Mesothelial cell of epicardium (in vitro differentiated cells): ENCODE measurements at places on chromosomes 16 and 17. TPM values are rescaled to one million over a fixed set of nuclear protein-coding genes. Genes with fewer than 3 reads are reported as not detected.

- no peak for DNase-seq
These were observed 4.8 kb upstream of the LASP1NB start for GRCh38 chr17:38920374-38921291.

DNA sequence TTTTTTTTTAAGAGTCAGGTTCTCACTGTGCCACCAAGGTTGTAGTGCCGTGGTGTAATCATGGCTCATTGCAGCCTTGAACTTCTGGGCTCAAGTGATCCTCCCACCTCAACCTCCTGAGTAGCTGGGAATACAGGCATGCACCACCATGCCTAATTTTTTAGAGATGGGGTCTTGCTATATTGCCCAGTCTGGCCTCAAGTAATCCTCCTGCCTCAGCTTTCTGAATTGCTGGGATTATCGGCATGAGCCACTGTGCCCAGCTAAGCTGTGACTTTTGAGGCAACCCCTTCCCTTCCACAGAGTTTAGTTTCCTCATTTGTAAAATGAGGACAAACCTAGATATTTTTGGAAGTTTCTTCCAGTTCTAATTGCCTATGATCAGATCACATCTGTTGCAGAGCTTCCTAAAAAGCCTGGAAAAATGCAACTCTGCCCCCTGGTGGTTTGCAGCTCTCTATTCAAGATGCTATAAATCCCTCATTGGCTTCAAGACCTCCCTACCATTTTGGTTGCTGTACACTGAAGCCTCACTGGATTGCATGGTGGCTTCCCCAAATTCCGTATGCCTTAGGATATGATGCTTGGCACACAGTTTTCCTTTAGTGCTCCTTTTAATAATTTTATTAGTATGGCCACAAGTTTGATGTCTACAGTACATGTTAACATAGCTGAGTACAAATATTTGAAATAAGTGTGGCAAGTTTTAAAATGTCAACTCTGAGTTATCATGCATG is 19.3 kb downstream of the GDE1 start:
- peak; percentile 78 for DNase-seq

Gene LGALS9B
- total RNA-seq, result not detected in 3 replicates

Gene EPX
- total RNA-seq, result not detected in 3 replicates

DNA sequence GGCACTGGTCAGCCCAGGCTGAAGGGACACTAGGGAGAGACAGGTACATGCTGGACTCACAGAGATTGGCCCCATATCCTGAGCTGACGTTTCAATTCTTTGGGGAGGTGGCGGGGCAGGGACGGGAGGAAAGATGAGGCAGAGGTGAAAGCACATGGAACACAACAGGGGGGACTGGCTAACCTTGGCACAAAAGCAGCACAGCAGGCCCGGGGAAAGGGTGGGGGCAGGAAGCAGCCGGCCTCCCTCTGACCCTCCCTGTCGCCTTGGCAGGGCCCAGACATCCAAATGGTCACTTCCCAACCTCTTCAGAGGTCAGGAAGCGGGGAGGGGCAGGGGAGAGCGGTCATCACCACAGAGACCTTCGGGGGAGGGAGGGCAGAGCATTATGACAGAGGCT is 6.6 kb downstream of the VAT1 start:
- no peak for DNase-seq

Gene KRT20
- not detected in 3 replicates for total RNA-seq

Gene IRF8
- total RNA-seq, result 5.8 to 7.8 TPM (median 5.8 TPM) in 3 replicates

GRCh38 chr17:15181816-15182215 is 83.3 kb downstream of the PMP22 start:
- no peak for DNase-seq

GRCh38 chr16:84853534-84853933 is 33.7 kb downstream of the CRISPLD2 start:
- DNase-seq, result no peak

Gene SLFN14
- total RNA-seq, result not detected in 3 replicates

- no peak for DNase-seq
These were observed 2.7 kb upstream of the KCNJ18 start for GRCh38 chr17:21689604-21690003.

Gene DNAI2
- total RNA-seq, result 0.18 TPM in 1 of 3 replicates, not detected in the others

- no peak for DNase-seq
These were observed 1.7 kb upstream of the MNT start for GRCh38 chr17:2402544-2402943.

Gene PRAC1
- 14.0 to 16.8 TPM (median 15.2 TPM) in 3 replicates for total RNA-seq

Gene RARA
- 74.0 to 80.8 TPM (median 79.6 TPM) in 3 replicates for total RNA-seq

Gene GRB7
- 44.6 to 53.3 TPM (median 46.4 TPM) in 3 replicates for total RNA-seq

Gene NLGN2
- 88.0 to 97.5 TPM (median 90.8 TPM) in 3 replicates for total RNA-seq

DNA sequence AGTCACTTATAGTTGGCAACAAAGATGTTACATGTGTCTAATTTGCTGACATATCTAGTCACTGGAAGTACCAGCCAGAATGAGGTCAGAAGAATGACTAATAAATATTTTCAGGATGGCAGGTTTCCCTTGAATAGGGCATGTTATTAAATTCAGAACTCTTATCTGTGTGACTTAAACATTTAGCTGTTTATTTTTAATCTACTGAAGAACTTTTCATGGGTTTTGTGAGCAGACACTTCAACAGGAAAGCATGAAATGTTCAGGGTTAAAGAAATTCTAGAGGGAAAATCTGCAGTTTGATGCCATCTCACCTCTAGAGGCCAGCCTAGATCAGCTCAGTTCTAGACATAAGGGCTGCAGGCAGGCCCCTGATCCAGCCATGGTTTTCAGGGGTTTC is 13.2 kb downstream of the JPT2 start:
- no peak for DNase-seq

DNA sequence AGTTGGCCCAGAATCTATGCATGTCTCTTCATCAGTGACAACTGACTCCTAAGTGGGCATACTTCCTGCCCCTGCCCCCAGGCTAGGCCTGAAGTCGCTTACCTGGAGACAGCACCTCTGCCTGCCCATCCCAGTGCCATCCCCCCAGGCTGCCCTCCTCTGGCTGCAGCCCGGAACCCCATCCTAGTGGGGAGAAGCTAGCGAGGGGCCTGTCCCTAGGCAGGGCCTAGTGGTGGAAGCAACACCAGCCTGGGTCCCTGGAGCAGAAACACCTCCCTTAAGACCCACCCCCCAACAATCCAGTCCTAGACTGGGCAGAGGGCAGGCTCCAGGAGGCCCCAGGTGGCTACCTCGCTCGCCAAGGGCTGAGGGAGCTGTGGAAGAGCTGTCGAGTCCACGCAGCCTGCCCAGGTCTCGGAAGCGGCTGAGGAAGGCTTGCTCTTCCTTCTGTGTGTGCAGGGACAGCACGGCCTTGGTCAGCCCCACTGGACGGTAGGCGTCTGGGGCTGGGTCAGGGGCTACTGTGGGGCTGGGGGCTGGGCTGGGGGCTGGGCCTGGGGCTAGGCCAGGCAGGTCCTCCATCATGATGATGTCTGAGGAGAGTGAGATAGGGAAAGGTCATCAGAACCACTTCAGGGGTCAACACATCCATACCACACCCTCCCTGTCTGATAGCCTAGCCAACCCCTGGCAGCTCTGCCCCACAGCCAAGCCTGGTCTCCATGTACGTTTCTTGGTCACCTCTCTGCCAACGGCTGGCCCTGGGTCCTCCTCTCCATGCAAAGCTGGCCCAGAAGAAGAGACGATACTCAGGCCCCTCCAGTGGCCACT is 7.6 kb downstream of the PER1 start:
- DNase-seq, result no peak

DNA sequence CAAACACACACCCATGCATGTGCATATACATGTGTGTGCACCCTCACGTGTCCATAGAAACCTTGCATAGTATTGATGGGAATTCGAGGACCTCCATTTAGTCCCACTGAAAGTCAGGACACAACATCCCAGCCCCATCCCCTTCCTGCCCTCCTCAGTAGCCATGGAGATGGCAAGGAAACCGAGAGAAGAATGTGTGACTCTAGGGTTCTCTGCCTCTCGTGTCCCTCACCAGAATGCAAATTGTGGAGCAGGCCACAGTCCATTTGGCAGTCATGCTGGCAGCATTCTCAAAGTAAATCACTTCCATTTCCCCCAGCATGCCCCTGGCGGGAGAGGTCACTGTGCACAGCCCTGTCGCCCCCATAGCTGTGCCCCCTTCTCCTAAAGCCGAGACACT is 141.1 kb downstream of the MSI2 start:
- no peak for DNase-seq

DNA sequence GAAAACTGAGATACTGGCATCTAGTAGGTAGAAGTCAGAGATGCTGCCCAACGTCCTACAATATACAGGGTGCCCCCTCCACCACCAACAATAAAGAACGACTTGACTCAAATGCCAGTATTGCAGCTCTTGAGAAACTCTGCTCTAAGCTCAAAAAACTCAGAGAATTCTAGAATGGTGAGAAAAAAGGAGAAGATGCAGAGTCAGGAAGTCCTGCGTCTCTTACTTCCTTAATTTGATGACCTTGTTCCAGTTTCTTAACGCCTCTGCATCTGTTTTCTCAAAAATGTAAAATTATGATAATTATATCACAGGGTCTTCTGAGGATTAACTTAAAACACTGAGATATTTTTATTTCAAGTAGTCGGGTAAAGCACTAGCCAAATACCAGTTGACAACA is 1.7 kb upstream of the HSBP1 start:
- DNase-seq, result no peak

- DNase-seq, result no peak
These were observed 67.3 kb downstream of the SCNN1B start for GRCh38 chr16:23369416-23369815.

Gene CACNG3
- 0.09 TPM in 1 of 3 replicates, not detected in the others for total RNA-seq

DNA sequence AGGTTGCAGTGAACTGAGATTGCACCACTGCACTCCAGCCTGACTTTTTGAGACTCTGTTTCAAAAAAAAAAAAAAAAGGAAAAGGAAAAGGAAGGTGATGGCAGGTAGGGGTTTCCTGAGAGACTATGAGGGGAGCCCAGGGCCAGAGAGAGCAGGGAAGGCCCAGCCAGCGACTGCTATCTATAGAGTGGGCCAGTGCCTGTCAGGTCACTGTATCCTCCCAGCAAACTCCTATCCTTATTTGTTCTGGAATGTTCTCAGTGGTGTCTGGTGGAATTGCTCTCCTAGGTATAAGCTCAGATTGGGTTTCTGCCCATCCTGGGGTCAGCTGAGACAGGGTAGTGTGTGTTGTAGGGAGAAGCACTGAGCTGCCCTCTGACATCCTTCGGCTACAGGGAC is 14.9 kb upstream of the TMEM11 start:
- DNase-seq, result no peak

Gene TRPV3
- 3.4 to 4.0 TPM (median 3.6 TPM) in 3 replicates for total RNA-seq

DNA sequence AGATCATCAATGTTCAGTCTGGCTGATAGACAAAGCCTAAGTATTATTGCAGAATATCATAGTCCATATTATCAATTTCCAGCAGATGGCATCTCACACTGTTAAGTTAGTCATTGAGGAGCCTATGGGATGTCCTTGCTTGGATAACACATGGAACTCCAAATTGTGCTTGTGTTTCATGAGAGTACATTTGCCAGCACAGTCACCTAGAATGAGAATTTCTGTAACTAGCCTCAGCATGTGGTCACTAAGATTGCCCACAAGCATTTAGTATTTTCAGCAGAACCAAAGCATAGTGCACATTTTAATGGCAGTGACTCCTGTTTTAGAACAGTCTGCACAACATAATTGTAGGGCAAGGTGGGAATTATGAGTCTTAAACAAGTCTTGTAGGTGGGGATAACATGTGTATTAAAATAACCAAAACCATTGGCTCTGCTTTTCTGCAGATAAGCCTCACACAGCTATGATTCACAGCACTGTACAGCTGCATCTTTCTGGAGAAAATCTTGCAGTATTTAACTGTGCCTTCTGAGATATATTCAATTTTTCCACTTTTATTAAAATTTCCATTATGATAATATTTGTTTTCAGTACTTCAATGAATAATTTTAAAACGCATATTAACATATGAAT is 882.8 kb upstream of the SOX9 start:
- DNase-seq, result no peak

Gene SLC35B1
- total RNA-seq, result 67.7 to 69.2 TPM (median 69.2 TPM) in 3 replicates

Gene SOCS1
- total RNA-seq, result 11.2 to 12.3 TPM (median 11.7 TPM) in 3 replicates

- no peak for DNase-seq
These were observed 16.2 kb downstream of the CA4 start for GRCh38 chr17:60165971-60166370.

DNA sequence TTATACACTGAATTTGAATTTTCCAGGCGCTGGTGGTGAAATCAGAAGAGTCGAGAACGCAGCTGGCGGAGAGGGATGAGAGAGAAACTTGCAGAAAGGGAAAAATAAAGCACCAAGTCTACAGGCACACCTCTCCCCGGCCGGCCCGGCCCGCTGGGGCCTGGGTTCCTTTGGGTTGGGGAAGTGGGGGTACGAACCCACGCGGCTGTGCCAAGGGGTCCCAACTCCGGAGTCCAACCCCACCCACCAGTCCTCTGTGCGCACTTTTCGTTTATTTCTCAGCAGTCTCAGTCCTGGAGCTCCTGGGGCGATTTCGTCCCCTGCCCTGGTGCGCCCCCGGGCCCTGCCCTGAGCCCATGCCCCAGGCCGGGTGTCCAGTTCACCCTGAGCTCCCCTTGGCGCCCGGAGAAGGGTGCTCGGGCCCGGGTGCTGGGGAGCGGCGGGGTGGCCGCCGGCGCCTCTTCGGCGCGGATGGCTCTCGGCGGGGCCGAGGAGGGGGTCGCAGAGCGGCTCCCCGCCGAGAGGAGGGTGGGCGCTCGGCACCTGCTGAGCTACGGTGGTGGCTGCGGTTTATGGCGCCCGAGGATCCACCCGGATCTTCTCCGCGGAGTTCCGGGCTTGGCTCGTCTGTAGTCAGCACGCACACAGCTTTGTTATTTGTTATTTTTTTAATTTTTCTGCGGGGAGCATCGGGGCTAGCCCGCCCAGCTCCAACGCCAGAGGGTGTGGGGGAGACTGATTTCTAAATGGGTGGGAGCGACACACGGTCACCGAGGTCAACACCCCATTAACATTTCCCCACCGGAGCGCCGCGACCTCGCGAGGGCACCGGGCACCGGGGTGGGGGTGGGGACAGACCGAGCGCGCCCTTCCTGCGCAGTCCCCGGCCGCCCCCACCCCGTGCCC is 15.7 kb upstream of the CBX8 start:
- DNase-seq, result peak; percentile 57
